NCI-H146 (cell line): ENCODE measurements at places on chromosomes 5 and 9.

DNA sequence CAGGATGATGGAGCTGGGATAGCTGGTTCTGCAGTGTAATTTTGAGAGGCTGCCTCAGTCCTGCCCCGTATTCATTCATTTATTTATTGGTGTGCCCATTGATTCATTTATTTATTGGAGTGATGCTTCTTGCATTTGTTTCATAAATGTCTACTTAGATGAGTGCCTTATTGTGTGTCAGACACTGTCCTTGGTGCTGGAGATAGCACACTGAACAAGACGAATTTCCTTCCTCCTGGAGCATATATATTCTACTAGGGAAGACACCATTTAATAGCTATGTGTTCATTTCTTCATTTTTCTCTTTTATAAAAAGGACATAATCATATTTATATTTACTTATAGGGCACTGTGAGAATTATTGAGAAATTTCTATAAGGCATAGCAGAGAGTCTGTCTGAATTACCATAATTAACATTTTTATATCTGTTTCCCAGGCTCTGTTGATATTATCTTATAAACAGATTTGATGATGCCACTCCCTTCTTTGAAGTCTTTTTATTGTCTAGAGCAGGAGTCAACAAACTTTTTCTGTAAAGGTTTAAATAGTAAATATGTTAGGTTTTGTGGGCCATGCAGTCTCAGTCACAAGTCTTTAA, 433.9 kb upstream of the ZNF608 start:
- DNase-seq = no peak

DNA sequence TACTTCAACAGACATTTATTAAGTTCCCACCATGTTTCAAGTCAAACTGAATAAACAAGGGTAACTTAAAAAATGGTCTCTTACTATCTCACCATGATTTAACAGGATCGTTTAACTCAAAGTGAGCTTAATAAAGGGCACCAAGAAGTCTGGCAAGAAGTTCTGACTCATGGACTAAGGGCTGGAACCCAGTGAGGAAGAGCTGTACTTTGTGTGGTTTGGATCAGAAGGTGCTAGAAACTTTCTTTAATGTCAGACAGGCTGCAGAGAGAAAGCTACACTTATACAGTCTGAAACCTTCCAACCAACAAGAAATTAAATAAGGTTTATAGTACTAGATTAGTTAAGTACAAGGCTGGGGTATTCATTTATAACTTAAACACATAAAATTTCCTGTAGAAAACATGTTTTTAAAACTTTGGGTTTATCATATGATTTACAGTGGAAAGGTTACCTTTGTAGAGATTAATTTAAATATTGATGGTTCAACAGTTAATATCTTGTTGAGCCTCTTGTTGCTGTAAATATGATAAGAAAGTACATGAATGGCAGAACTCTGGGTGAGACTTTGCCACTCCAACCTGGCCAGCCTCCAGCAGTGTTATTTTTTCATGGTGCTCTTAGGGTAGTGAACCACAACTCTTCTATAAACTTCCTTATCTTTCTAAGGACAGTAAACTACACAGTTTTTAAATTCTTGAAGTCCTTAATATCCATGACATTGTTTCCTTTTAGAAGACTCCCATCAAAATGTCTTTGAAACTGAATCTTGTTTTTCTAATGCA, 162.8 kb downstream of the MAN2A1 start:
- DNase-seq = no peak

GRCh38 chr5:14142202-14142826, 828 bp upstream of the TRIO start:
- peak; percentile 19 for DNase-seq

DNA sequence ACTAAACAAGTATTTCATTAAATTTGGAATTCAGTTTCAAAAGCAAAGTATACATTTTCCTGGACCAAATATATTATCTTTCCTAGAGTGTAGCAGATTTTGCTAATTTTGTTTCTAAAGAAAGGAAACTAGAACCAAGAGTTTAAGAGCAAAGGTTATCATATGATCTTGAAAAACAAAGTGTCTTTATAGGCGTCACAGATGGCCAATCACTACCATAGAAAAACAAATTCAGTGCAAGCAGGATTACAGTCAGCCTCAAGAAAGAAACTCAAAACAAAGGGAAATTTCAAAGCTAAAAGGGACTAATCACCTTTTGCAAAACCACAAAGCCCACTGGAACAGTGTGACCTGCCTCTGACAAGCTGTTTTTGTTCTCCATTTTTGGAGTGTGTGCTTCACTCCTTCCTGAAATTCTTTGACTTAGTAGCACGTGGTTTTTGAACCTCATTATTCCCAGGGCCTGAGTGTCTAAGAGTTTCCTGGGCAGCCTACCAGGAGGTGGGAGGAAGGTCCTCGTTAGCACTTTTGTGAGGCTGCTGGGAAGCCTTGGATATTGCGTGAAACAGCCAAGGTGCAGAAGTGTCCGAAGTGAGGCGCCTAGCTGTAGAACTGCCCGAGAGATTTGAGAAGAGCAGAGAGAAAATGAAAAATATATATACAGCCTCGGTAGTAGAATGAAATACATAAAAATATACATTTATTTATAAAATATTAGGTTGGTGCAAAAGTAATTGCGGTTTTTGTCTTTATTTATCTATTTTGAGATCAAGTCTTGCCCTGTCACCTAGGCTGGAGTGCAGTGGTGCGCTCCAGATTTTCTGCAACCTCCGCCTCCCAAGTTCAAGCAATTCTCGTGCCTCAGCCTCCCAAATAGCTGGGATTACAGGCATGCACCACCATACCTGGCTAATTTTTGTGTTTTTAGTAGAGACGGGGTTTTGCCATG, 246.1 kb downstream of the MARCHF11 start:
- no peak for DNase-seq

DNA sequence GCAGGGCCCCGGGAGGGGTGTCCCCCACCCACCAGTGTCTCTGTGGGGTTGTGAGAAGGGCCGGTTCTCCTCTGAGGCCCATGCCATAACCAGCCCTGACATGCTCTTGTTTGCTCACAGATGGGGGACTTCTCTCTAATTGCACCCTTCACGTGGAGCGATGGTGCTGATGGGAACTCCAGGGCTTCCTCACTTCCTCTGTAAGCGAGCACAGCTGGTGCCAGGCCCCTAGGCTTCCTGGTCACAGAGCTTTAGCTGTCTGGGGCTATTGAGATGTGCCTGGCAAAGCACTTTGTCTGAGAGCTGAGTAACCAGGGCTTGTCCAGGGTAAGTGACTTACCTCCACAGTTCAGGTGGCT, 36.4 kb downstream of the PHF2 start:
- peak; percentile 76 for DNase-seq

GRCh38 chr9:107363516-107364152, 80.6 kb downstream of the RAD23B start:
- DNase-seq = peak; percentile 89
